Central memory CD4-positive, alpha-beta T cell (primary cell): ENCODE measurements at places on chromosomes 6 and 20.

- DNase-seq, result no peak
Observed at GRCh38 chr6:16741112-16742016, 19.9 kb downstream of the ATXN1 start.

- no peak for DNase-seq
Observed at GRCh38 chr6:85462673-85463072, 12.8 kb downstream of the NT5E start.

DNA sequence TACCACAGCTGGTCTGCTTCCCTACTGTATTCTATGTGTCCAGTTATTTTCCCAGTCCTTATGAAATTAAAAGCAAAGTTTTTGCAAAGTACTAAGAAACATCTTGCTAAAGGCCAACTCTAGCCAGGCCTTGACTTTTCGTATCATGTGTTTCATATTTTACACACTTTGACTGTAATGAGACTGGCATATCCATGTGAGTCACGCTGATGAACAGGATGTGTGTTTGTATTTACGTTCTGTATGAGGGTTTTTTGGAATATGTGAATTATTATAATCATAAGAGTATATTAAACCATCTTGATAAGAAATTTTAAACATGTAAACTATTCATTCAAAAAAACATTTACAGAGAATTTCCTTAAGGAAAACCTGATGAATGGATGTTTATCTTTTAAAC is 59.7 kb downstream of the EYA4 start:
- DNase-seq, result no peak

DNA sequence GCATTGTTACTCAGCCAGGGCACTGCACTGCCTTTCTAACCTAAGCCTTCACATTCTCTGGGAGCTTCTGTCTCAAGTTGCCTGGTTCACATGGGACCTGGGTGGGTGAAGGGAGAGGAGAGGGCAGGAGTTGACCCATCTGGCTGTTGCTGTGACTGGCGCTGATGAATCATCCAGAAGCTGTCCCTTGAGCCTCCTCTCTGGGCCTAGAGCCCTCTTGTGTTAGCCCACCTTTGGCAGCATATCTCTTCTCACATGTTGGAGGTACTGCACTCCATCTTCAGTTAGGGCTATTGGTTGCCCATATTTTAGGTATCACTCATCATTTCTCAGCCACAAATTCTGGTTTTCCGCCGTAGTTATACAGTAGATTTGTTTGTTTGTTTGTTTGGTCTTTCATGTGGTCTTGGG is 19.8 kb downstream of the XRN2 start:
- no peak for DNase-seq

DNA sequence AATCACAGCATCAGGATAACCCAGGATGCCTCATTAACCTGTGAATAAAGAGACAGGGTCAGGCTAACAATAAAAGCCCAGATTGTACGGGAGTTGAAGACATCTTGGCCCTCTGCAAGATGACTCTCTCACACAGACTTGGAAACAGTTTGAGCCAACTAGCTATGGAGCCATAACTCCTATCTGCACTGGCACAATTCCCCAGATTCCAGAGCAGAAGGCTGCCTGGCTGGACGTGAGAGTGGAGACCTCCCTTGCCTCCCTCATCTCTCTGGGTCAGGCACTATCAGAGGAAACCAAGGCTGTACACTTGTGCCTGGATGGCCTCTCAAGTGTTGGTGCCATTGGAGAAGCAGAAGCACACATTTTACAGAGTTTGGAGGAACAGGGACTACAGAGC is 312.6 kb downstream of the THBS2 start:
- DNase-seq, result no peak

GRCh38 chr20:721876-722275 is 46.3 kb upstream of the SCRT2 start:
- no peak for DNase-seq

DNA sequence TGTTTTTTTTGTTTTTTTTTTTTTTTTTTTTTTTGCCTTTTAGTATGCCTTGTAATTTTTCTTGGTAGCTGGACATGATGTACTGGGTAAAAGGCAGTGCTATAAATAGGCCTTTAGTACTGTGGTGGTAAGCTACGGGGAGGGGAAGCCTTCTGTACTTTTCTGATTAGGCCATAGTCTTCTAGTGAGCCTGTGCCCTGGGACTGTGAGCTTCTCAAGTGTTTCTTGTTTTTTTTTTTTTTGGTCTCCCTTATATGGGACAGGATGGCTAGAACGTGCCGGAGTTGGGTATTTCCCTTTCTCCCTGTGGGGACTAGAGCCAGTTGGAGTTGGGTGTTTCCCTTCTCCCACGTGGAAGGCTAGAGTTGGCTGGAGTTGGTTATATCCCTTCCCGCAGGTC is 59.4 kb upstream of the PRELID3B start:
- DNase-seq, result no peak
